ENCODE measurements at places on chromosomes 6 and 20.

GRCh38 chr6:2072453-2072852 is 173.0 kb downstream of the GMDS start:
- DNase-seq = no peak

DNA sequence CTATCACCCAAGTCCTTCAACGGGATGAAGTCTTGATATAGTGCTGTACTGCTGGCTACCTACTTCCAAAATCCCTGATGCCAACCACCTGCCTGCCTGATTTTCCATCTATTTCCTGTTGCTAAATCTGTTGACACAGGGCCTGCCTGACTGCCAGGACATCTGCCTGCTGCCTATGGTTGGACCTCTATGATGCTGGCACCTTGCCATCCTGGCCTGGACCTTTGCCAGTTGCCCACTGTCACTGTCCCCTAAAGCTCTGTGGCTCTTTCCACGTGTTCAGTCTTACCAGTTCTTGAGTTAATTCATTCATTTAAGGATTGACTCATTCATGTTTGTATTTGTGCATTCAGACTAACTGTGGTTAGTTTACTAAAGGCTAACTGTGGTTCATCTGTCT is 9.2 kb upstream of the RGS17 start:
- DNase-seq = peak; percentile 92

- no peak for DNase-seq
Observed at GRCh38 chr6:42503894-42504293, 52.2 kb upstream of the TRERF1 start.

- peak; percentile 36 for DNase-seq
Observed at GRCh38 chr6:31128093-31128676, 7.9 kb upstream of the CDSN start.

GRCh38 chr6:168535711-168536110 is 94.7 kb downstream of the SMOC2 start:
- DNase-seq = no peak

DNA sequence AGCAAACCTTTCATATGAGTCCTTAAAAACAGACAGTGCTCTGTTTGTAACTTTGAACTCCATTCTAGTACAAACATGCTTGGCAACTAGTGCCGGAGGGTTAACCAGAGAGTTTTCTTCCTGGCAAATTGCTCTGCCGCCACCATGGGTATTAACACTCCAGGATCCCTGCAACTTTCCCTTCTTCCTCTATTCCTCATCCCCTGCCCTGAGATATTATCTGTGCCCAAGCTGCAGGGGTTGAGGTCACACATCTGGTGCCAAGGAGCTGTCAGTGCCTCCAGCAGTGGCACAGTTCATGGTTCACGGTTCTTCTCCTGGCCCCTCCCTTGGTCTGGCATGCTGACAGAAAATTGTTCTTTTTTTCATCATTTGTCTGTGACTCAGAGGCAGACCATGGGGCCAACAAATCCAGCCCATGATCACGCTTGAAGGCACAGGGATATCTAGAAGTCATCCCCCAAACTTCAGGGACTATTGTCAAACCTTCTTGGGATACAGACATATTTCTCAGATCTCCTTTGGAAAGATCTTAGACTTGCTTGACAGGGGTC is 77.5 kb downstream of the ATXN1 start:
- DNase-seq = no peak

DNA sequence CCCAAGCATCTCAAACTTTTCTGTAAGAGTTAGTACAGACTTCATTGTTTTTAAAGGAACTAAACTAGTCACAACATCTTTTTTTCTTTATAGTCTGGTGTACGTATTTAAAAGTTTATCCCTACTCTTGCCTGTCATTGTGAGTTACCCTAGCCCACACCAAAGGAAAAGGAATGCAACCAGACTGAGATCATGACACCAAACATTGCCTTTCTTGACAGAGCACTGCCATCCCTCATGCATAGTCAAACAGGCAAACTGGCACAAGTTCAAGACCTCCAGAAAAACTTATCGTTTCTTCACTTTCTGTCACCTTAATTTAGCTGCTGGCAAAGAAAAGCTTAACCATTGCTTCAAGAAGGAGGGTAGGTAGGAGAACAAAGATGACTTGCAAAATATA is 448.4 kb upstream of the MANEA start:
- DNase-seq = no peak

- no peak for DNase-seq
Observed at GRCh38 chr6:87054143-87054833, 40.6 kb downstream of the CGA start.

GRCh38 chr20:62739581-62740285 is 31.1 kb downstream of the NTSR1 start:
- DNase-seq = no peak

GRCh38 chr20:6766433-6766832 is 1.1 kb upstream of the BMP2 start:
- DNase-seq = no peak

DNA sequence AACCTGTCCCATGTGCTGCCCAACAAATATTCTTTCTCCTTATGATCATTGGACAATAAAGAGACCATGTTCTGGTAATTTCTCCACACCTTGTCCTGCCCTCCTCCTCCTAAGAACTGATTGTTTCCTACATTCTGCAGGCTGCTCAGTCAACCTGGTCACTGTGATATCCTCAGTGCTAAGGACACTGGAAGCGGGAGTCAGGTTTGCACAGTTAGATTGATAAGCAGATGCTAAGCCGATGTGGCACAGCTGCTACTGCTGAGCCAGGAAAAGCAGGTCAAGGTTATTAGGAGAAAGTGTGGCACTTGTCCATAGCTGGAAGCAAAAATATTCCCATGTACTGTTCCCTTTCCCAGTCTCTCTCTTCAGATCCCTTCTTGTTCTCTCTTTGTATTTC is 154.8 kb downstream of the TFAP2B start:
- no peak for DNase-seq

GRCh38 chr6:23633996-23634395 is 492.0 kb upstream of the NRSN1 start:
- peak; percentile 29 for DNase-seq

DNA sequence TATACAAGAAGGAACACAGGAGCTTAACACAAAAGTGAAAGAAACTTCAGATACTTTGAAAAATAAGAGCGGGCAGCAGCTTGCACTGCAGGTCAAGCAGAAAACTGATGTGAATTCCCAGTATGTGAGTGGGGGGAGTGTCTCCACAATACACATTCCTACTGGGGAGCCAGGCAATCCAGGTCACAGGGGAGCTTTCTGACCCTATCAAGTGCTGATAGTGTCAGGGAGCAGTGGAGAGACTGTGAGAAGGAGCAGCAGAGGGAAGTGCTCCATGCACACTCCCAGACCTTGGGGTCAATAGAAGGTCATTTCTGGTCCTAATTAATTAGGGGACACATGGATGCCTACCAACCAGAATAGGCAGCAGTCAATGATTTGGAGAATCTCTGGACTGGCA is 59.4 kb downstream of the PDSS2 start:
- DNase-seq = no peak

- no peak for DNase-seq
Observed at GRCh38 chr6:31770860-31771259, 6.3 kb downstream of the VWA7 start.

DNA sequence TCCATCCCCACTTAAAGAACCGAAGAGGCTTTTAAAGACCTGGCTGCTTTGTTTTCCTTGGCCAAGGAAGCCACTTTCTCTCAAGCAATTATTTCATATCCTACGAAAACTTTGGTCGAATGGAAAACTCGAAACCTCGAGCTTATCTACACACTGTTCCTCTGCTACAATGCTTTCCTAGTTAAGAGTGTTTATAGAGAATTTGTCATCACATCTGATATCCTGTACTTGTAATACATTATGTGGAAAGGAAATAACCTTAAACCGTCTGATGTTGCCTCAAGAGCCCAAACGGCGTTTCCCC is 28.1 kb downstream of the TFAP2B start:
- DNase-seq = no peak

DNA sequence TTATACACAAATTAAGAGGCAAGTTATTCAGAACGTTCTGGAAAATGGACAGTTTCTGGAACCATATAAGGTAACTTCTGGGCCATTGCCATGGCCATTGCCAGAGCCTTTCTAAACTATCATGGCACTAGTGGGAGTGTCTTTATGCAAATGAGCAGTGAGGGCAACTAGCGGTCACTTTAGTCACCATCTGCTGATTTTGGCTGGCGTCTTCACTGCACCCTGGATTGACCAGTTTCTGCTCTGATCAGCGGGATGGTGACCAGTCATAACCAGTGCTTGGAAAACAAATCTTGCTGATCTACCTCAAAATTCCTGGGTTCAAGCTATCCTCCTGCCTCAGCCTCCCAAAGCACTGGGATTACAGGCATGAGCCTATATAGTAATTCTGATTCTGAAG is 7.3 kb upstream of the SNTA1 start:
- peak; percentile 38 for DNase-seq

- no peak for DNase-seq
Observed at GRCh38 chr6:79686707-79687309, 55.7 kb downstream of the SH3BGRL2 start.

DNA sequence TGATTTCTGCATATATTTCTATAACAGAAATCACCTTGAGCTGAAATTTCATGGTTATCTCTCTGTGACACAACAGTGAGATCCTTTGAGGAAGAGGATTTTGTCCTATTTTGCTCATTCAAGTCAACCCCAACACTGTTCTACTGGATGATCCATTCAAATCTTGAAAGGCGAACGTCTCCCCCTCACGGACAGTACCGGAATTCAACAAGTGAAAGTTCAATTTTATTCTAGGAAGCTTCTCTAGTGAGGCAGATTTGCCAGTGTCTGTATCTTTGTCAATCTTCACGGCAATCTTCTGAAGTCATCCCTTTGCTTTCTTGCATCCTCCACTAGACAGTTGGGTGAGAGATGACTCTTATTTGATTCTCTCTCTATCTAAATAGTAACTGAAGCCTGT is 91.7 kb upstream of the PDE7B start:
- DNase-seq = peak; percentile 13

GRCh38 chr6:124699038-124699437 is 263.2 kb upstream of the RNF217 start:
- DNase-seq = no peak

DNA sequence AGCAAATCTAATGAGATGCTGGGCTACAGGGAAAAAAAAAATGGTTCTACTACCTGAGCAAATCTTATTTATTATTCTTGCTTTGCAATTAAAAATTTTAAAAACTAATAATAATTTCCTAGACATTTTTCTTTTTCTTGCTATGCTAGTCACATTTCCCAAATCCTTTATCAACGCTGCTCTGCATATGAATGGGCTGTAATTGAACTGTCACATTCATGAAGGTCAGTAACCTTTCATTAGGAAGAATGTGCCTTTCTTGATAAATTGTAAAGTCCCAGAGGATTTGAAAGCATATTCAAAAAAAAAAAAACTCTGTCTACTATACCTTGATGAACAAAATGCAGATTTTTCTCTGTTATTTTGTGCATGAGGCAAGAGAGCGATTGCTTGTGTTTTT is 538.7 kb upstream of the ID4 start:
- DNase-seq = no peak

- DNase-seq = no peak
Observed at GRCh38 chr6:110430236-110430635, 14.9 kb upstream of the DDO start.

DNA sequence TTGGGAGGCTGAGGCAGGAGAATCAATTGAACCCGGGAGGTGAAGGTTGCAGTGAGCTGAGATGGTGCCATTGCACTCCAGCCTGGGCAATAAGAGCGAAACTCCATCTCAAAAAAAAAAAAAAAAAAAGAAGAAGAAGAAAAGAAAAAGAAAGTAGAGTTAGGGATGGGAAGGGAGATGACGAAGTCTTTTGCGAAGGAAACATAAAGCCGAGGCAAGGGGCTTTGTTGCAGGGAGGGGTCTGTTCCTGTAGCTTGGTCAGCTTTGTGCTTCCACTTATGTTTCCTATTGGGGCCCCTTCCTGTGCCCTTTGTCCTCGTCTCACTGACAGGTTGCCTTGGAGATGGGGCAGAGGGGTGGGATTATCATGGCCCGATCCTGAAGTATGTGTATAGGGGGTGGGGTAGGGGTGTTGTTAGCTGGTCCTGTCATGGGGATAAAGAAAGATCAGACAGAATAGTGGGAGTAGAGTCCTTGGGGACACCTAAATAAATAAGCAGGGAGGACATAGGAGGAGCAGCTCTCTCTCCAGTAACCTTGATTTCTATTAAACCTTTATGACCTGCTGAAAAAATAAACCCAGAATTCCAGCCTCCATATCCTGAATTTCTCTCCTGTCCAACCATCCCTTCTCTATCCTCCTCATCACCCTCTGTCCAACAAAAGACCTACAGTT is 1.1 kb upstream of the CLIC1 start:
- DNase-seq = no peak

GRCh38 chr6:132128424-132128823 is 177.3 kb upstream of the CCN2 start:
- no peak for DNase-seq

DNA sequence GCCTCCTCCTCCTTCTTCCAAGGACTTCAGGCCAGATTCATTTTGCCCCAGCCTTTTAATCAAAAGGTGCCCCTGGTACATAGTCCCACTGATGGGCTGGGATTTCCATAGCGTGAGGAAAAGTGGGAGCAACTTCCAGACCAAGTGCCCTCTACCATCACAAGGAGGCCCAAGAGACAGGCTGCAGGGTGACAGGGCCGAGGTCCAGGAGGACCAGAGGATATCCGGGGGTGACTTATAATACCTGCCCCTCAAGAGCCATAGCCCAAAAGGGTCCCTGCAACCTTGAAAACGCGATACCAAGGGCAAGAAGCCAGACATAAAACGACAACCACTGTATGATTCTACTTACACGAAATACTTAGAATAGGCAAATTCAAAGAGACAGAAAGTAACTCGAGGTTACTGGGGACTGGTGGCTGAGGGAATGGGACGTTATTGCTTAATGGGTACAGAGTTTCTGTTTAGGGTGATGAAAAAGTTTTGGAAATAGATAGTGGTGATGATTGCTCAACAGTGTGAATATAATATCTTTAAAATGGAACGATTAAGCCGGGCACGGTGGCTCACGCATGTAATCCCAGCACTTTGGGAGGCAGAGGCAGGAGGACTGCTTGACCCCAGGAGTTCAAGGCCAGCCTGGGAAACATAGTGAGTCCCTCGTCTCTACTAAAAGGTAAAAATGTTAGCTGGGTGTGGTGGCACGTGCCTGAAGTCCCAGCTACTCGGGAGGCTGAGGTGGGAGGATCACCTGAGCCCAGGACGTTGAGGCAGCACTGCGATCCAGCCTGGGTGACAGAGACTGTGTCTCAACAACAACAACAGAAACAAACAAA is 71.9 kb downstream of the NOL4L start:
- no peak for DNase-seq
